ENCODE measurements at places on chromosomes 1 and 21.

DNA sequence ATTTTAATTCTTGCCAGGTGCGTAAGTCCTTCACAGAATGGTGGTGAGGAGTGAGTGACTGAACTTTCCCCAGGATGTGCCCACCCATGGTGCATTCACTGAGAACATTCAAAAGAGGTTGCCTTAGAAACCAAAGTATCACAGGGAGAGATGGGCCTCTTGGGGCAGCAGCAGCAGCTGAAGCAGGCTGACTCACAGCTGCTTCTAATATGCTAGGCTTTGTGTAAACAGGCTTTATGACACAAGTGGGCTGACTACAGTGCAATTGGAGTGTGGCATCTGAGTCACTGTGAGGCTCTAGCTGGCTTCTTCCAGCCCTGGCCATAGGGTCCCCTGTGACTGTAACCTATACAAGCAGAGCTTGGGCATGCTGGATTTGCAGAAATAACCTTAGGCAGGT lies 12.6 kb downstream of the PIGP start:
- DNase-seq = no peak

- DNase-seq = peak; percentile 46
Measured at GRCh38 chr1:47179017-47179987, 10.5 kb downstream of the PDZK1IP1 start.

- DNase-seq = no peak
Measured at GRCh38 chr1:246768403-246769020, 44.3 kb downstream of the SCCPDH start.

GRCh38 chr1:211469938-211470529 lies 21.9 kb downstream of the RD3 start:
- DNase-seq = peak; percentile 5

DNA sequence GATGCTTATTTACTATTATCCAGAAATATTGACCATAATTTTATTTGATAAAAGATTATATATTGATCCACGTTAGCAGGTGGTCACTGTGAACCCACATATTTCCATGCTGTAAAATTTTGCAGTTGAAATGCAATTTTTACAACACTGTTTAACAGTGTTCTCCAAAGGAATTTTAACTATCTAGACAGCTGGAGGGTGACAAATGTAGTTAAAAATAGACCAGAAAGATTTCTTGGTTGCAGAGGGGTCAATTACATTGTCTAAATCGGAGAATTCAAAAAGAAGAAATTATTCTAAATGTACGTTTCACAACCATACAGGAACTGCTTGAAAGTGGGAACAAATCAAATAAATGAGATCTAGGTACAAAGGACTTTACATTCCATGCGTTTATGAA lies 625.2 kb upstream of the NCAM2 start:
- DNase-seq = no peak

DNA sequence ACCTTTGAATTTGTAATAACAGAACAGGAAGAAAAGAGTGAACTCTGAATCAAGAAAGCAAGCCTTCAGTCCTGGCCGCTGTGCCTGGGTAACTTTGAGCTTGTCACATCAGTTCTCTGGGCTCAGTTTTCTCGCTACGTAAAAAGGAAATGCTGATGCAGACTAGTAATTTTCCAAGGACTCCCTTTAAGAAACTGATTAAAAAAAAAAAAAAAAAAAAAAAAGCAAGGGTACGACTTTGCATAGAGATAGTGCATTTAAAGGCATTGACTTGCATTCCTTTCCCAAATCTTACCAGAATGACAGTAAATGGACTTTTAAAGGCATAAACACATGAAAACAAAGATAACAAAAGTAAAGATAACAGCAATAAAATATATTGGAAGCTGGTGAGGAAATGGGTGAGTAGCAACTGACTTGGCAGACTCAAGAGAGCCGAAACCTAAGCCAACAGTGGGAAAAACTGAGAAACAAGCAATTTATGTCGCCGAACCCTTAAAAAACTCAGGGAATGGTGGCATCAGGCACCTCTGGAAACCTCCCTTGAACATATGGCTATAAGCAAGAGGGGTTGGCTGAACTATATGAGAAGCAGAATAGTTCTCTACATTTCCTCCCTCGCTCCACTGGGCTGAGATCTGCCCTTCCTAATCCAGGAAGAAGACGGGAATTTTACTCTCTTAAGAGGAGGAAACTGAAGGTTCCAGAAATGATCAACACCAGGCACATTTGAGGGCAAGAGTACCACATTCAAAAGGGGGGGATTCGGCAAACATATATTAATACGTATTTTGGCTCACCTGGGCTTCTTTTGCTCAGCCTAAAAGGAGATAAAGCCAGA lies 189.2 kb downstream of the CDC7 start:
- no peak for DNase-seq

GRCh38 chr21:37210130-37210529 lies 57.0 kb downstream of the VPS26C start:
- DNase-seq = no peak

DNA sequence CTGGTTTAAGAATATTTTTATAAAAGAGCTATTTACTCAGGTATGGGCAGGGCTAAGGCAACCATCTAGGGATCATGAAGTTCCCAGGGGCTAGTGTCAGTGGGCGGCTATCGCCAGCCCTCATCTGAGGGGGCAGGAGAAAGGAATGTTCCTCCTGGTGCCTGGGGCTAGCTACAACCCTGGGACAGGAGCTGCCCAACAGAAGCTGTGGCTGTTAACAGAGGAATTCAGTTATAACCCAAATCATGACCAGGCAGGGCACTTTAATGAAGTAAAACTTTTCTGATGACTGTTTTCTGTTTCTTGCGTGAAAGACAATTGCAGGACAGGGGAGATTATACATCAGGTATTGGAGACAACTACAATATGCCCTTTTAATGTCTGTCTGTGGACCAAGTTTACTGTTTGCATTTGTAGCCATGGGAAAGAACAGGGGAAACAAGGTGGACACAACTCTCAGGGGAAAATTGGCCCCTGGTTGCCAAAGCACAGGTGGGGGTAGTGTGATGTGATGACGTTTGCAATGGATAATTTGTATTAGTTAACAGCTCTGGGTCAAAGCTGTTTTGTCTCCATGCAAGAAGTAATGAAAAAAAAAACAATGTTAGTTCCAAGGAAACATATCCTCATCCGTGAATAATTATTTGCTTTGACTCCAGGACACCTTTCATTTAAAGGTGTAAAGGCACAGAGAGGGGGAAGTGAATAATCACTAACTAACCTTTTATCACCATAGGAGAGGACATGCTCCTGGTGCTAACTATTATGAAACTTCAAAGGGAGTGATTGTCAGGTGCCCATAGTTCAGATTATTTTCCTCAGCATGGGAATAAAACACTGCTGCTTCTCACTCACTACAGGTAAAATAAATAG lies 105.2 kb downstream of the TSEN15 start:
- no peak for DNase-seq

GRCh38 chr1:29645586-29645985 lies 409.3 kb downstream of the PTPRU start:
- no peak for DNase-seq

GRCh38 chr1:207831517-207832327 lies 79.2 kb downstream of the CD34 start:
- DNase-seq = no peak

GRCh38 chr1:23576338-23577055 lies 17.2 kb upstream of the ID3 start:
- no peak for DNase-seq

DNA sequence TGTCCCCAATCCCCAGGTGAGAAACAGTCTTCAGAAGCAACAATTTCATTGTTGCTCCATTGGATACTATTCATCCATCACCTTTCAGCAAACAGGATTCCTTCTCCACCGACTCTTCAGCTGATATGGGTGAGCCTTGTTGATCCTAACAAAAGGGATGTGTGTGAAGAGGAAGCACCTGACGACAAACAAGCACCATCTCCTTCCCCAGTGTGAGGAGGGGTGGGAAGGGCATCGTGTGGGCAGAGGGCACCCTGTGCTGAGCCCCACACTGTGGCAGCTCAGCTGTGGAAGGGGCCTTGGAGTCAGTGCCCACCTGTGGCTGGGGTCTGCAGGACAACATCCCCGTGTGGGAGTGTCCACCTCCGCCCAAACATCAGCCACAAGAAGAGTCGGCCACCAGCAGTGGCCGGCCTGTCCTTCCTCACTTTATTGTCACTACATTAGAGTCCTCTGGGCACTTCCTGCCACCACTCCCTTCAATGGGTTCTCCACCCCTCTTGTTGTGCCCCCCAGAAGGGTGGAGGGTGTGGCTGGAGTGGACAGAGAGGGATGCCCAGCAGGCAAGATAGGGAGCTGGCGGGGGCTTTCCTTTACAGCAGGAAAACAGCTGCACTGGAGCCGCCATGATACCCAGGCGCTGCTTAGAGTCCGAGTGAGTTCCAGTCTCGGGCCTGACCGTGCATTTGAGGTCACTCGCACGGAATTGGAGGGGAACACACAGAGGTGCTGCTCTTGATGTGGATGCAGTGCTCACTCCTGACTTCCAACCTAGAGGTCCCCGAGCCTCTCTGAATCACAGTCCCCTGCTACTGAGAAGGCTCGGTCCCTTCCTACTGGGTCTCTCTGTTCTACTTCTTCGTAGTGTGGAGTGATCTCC lies 40.9 kb downstream of the VPS26C start:
- DNase-seq = no peak

DNA sequence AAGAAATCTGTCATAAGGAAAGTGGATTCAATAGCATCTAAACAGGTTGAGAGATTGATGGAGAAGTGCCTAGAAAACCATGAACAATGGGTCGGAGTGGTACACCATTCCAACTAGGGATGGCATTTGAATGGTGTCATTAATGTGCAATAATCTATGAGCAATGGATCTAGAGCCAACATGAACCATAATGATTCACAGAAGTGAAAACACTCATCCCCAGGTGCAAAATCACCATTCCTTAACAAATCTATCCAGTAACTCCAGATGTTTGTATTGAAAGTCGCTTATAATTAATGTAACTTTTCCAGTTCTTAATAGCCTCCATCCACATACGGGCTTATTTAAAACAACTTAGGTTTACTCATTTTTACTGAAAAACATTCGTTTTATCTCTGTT lies 201.3 kb upstream of the ADGRL4 start:
- no peak for DNase-seq

DNA sequence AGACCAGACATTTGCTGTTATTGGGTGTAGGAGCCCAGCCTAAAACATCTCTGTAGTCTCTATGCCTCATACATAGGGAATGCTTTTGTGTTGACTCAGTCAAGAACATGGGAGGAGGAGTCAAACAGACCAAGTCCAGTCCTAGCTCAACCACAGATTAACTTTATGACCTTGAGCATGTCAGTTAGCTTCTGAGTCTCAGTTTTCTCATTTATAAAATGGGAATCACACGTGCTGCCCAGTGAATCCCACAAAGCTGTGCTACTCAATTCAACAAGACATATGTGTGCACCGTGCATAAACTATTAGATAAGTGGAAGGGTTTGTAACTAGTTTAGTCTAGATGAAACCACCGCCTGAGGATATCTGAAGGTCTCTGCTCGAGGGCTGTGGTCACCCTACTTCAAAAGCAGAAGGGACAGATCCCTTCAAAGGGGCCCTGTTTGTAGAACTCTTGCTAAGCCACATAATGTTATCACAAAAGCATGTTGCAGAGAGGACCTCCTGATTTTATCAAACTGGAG lies 109.5 kb upstream of the NFIA start:
- no peak for DNase-seq

DNA sequence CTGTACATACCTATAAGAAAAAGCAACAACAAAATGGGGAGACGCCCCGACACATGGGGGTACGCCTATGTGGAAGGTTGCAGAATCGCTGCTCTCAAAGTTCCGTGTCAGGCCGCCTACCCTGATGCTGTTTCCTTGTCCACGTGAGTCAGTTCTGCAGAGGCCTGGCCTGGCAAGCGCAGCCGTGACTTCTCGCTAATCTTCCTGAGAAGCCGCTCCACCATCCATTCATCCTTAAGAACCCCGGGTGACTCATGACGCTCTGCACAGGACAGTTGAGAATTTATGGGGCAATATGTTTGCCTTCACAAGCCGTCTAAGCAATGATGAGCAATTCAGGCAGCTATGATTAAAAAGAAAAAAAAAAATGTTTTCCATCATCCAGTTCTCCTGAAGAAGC lies 122.3 kb upstream of the TMPRSS2 start:
- no peak for DNase-seq

DNA sequence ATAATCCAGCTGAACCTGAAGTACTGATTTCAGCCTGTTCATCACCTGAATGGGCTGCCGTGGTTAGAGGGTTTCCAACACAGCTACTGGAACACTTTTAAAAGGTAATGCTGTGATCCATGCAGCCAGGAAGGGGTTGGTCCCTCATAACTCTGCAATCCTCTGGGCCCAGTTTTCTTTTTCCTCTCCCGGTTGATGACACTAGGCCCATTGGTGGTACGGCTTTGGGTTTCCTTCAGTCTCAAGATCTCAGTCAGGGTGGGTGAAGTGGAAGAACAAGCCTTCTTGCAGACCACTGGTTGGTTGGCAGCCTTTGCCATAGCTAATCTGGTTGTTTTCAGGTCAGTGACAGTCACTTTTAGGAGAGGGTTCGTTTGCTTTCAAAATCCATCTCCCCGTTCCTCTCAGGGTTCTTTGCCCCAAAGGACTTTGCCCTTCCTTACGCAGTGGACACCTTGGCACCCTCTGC lies 502 bp upstream of the SLC35A3 start:
- DNase-seq = no peak

GRCh38 chr1:64514197-64514765 lies 44.4 kb downstream of the CACHD1 start:
- DNase-seq = no peak

GRCh38 chr1:182444497-182444896 lies 5.4 kb upstream of the RGSL1 start:
- no peak for DNase-seq

DNA sequence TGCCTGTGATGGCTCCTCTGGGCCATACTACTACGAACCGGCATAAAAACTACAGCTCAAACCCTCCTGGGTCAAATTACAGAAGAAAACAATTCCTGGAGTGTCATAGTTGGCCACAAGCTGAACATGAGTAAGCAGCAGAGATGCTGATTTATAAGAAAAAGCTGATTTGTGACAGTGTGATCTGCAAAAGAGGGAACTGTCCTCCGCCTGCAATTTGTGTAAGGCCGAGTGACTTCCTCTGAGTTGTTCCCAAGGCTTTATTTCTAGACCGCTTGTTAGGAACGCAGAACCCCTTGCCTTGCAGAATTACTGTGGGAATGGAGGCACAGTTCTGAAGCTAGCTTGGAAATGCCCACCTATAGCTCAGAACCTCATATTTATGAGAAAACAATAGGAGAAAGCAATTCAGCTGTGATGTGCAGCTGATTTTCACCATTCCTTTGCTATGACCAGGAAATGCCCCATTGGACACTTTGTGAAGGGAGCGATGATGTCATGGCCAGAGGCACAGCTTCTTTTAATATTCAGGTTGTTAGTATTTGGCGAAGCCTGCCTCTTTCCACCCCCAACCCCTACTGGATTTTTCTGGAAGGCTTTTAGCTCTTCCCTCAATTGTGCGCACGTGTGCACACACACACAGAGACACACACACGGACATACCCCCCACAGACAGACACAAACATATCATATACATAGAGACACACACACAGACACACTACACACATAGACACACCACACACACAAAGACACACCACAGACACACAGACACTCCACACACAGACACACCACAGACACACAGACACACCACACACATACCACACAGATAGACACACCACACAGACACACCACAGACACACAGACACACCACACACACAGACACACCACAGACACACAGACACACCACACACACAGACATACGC lies 47.6 kb downstream of the IER5 start:
- no peak for DNase-seq

Data from stimulated activated CD8-positive, alpha-beta memory T cell treated with anti-CD3 and anti-CD28 coated beads, Interleukin-2, amount 100 ng/mL, for 1 hour (primary cell).